CD4-positive, alpha-beta T cell treated with Interleukin-17A for 4 hours (primary cell): ENCODE measurements at places on chromosomes 13 and 19.

- peak; percentile 43 for DNase-seq
These were observed 591 bp downstream of the DEDD2 start for GRCh38 chr19:42216653-42217519.

GRCh38 chr19:53865918-53866864 is 1.5 kb upstream of the MYADM start:
- peak; percentile 72 for DNase-seq

DNA sequence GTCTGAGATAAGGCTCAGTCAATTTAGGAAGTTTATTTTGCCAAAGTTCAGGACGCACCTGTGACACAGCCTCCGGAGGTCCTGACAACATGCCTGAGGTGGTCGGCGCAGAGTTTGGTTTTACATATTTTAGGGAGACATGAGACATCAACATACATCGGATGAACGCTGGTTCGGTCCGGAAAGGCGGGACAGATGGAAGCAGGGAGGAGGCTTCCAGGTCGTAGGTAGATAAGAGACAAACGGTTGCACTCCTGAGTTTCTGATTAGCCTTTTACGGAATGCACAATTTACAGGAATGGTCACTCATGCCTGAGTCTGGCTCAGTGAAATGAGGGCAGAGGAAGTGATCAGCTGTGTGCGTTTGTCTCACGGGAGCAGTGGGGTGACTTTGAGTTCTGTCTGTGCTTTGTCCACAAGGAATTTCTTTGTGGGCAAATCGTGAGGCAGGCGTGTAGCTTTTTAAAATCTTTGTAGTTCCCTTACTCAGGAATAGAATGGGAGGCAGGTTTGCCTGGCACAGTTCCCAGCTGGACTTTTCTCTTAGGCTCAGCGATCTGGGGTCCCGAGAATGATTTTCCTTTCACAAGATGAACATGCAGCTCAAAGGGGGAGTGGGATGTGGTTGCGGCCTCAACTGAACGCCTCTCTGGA is 36.2 kb downstream of the C13orf46 start:
- no peak for DNase-seq

- peak; percentile 49 for DNase-seq
These were observed 485 bp downstream of the CRYL1 start for GRCh38 chr13:20525144-20525600.

DNA sequence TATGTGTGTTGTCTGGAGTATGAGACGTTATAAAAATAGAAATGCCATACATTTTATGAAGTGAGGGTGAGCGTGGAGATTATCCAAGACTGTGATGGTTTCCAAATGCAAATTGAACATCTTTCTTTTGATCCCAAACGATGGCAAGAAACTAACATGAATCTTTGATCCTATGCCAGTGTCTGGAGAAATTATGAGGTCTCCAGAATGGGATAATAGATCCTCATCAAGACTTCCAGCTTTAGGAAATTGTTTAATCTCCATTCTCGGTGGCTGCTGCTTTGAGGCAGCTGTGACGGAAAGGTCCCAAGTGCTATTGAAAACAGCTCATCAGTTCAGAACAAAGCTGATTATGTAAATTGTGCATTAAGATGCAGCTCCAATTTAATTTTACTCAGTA is 30.8 kb downstream of the CBY2 start:
- no peak for DNase-seq

DNA sequence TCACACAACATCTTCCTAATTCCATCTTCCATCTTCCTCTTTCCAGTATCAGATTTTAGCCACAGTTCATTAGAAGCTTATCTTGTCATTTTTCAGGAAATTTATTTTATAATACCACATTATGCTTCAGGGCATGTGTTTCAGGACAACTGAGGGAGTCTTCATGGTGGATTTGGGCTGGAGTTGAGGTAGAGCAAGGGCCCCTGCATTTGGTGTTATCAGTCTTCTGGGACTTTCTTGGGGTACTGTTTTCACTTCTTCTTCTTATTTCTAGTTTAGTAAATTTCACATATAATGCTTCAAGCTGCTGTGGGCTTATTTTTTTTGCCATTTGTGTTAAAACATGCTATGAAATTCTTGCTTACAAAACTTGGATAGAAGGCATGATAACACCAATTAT is 188.7 kb downstream of the LHFPL6 start:
- no peak for DNase-seq

GRCh38 chr13:73898276-73898675 is 235.9 kb downstream of the KLF12 start:
- no peak for DNase-seq

GRCh38 chr13:45185286-45185685 is 15.6 kb downstream of the KCTD4 start:
- DNase-seq: no peak

DNA sequence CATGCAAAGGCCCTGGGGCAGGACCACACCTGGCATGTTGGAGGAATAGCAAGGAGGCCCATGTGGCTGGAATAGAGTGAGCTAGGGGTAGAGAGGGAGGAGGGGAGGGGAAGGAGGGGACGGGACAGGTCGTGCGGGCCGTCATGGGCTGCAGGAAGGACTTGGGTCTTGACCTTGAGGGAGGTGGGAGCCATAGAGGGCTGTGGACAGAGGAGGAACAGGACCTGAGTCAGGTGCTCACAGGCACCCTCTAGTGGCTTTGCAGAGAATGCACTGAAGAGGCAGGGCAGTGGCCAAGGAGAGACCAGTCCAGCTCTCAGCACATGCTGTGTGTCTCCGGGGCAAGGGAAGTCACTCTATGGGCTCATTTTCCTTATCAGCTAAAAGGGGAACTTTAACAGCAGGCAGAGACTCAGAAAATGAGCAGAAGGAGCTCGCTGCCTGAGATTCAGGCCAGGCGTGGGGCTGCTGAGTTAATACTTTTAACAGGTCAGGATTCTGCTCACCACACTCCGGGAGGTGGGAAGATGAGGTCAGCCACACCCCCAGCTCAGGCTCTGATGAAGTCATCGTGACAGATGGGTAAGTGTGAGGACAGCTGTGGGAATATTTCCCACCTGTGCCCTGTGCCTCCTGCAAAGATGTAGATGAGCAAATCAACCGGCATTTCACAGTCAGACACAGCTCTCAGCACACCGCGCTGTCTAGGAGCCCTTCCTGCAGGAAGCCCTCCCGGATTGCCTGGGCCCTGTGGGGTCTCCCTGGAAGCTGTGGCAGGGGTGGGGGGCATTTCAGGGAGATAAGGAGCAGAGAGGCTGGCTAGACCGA is 6.0 kb upstream of the TNFAIP8L1 start:
- peak; percentile 63 for DNase-seq

- DNase-seq: no peak
These were observed 68.6 kb downstream of the RAB20 start for GRCh38 chr13:110492679-110493593.
